M059J (cell line): ENCODE measurements at places on chromosomes 6 and 20.

- no peak for DNase-seq
Measured at GRCh38 chr6:122153557-122153956, 245.9 kb upstream of the HSF2 start.

DNA sequence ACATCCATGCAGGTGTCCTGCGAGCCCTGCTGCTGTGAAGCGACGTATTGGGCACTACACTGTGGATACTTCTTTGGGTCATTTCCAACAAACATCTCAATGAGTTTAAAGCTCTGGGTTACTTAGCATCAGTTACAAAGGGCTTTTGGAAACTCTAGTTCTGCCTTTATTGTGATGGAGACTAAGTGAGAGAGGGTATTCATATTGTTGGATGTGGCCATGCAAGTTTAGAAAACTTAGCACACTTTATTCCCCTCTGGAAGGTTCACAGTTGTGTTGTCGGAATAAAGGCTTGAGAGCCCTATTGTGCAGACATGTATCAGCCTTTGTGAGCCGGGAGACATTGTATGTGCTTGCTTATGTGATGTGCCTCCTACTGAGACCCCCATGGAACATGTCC lies 22.1 kb downstream of the DUSP22 start:
- DNase-seq: no peak

GRCh38 chr6:140445474-140446004 lies 1071.1 kb upstream of the CITED2 start:
- DNase-seq: peak; percentile 90

GRCh38 chr6:38396209-38396608 lies 243.5 kb downstream of the BTBD9 start:
- DNase-seq: peak; percentile 30

DNA sequence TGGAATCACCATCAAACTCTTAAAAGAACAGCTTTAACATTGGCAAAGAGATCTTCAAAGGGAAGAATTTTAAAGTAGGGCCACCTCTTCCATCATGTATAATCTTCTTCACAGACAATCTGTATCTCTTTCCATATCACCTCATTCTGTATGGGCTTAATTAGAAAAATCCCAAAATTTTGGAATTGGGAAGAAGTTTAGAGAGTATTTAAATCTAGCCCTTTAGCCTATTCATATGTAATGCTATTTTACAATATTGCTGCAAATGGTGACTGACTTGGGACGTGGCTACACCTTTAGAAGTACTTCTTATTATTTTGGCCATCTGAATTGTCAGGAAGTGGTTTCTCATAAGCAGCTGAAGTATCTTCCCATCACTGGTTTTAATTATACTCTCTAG lies 474.3 kb downstream of the RFPL4B start:
- no peak for DNase-seq

- no peak for DNase-seq
Measured at GRCh38 chr6:129801909-129802308, 59.2 kb downstream of the TMEM244 start.

- DNase-seq: no peak
Measured at GRCh38 chr6:33682341-33682740, 29.2 kb downstream of the UQCC2 start.

GRCh38 chr6:137015943-137016342 lies 28.8 kb downstream of the IL20RA start:
- DNase-seq: no peak

GRCh38 chr6:23659125-23659524 lies 466.9 kb upstream of the NRSN1 start:
- DNase-seq: peak; percentile 8

GRCh38 chr20:43404878-43405277 lies 52.8 kb upstream of the SRSF6 start:
- peak; percentile 34 for DNase-seq

DNA sequence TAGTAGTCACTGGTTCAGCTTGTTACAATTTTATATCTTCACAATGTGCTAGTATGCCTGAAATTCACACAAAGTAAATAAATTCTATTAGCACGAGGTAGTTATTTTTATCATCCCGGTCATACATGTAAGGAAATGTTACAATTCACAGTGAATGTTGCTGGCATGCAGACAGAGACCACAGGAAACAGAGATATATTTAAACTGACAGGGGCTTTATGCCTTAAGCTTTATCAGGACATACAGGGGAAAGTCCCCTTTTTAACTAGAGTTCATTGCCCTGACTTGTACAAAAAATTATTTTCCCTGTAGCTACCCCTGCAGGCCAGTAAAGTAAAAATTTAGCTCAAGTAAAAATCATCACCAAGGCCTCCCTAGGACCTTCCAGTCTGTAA lies 712.0 kb upstream of the NRSN1 start:
- peak; percentile 46 for DNase-seq

GRCh38 chr6:16523606-16524379 lies 237.5 kb downstream of the ATXN1 start:
- DNase-seq: peak; percentile 91

DNA sequence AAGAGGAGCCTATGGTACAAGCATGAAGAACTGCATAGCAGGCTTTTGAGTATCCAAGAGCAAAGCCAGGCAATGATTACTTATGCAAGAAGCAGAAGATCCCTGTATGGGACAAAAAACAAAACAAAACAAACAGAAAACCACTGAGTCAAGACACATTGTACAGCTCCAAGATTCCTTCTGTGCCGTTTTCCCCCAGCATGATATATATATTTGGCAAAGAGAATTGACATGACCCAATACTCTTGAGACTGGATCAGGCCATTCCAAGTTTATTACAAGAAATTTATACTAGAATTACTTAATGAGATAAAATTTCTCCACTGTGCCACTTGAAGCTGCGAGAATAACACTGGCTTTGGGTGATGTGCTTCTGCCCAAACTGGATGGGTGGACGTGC lies 65.5 kb downstream of the TRMT11 start:
- DNase-seq: no peak

- no peak for DNase-seq
Measured at GRCh38 chr6:163705923-163706322, 291.4 kb downstream of the QKI start.

DNA sequence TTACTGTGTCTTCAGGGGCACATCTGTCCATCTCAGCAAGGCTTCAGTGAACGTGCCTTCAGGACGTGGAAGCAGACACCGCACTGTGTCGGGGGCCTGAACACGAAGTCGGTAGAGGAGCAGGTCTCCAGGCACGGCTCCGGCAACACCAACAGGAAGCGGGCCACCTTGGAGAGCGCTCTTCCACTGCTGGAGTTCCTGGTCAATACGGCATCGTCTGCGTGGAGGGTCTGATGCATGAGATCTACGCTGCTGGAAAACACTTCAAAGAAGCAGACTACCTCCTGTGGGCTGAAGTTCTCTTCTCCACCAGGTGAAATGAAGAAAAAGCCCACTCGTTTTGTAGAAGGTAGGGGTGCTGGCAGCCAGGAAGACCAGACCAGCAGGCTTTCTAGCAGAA lies 69.3 kb upstream of the SLCO4A1 start:
- DNase-seq: no peak

DNA sequence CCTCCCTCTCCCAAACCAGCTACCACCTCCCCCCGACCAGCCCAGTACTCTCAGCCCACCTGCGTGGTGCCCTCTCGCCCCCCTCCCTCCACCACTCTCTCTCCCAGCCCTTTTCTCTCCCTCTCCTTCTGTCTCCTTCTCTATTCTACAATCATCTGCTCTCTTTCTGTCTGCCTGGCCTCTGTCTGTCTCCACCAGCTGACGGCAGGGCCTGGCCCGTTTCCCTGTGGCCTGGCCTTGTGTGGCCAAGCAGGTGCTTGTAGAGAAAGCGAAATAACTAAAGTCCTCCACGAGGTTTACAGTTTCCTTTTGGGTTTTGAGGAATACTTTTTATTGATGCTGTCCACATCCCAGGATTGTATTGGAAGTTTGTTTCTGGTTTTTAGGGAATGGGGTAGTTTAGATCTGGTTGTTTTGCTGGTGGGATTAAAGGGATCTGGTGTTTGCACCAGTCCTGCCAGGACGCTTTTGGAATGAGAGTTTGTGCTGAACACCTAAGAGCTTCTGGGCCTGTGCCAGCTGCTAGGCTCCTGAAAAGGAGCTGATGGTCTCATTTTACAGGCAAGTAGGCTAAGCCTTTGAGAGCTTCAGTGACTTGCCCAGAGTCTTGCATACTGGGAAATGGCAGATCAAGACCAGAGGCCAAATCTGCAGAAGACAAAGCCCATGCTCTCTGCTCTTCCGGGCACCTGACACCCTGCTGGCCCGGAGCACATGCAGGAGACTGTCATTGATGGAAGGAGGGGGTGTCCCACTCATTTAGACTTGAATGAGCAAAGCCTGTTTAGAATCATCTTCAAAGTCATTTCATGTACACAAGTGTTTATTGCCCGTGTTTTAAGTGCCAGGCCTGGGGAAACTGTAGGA lies 161.7 kb downstream of the SYCP2 start:
- DNase-seq: no peak

- no peak for DNase-seq
Measured at GRCh38 chr6:18350712-18351111, 36.4 kb upstream of the RNF144B start.

DNA sequence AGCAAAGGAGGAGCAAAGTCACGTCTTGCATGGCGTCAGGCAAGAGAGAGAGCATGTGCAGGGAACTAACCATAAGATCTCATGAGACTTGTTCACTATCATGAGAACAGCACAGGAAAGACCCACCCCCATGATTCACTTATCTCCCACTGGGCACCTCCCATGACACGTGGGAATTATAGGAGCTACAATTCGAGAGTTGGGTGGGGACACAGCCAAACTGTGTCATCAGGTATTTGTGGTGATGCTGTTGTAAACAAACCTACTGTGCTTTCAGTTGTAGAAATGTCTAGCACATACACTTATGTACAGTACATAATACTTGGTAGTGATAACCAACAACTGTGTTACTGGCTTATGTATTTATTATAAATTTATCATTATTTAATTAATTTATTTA lies 128.3 kb downstream of the UTRN start:
- DNase-seq: peak; percentile 78

- peak; percentile 58 for DNase-seq
Measured at GRCh38 chr6:163460307-163460782, 45.8 kb downstream of the QKI start.

DNA sequence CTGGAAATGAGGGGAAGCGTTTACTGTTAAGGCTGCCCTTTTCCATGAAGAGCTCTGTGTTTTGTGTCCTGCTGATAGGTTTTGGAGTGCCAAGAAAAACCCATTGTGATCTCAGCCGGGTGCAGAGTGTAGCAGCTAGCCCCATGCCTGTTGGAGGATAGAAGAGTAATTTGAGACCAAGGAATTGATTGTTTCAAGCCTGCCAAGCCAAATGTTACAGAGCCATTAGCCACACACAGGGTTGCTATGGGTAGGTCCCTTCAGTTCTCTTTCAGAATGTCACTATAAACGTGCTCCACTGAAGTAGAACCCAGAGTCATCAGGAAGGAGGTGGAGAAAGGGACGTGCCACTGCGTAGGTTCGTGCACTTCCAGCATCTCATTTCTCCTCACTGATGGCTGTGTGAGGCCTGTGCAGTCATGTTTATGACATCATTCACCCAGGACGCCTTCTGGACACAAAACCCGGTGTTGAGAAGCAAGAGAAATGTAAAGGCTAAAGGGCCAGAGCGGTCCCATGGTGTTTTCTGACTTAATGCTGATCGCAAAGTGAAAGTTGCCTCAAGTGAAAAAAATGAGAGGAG lies 6.6 kb downstream of the GMPR start:
- no peak for DNase-seq

- no peak for DNase-seq
Measured at GRCh38 chr6:37241131-37241530, 16.4 kb upstream of the TBC1D22B start.

GRCh38 chr6:26576929-26577719 lies 19.6 kb upstream of the ABT1 start:
- DNase-seq: peak; percentile 81

- no peak for DNase-seq
Measured at GRCh38 chr20:59958626-59959025, 403 bp downstream of the CDH26 start.

DNA sequence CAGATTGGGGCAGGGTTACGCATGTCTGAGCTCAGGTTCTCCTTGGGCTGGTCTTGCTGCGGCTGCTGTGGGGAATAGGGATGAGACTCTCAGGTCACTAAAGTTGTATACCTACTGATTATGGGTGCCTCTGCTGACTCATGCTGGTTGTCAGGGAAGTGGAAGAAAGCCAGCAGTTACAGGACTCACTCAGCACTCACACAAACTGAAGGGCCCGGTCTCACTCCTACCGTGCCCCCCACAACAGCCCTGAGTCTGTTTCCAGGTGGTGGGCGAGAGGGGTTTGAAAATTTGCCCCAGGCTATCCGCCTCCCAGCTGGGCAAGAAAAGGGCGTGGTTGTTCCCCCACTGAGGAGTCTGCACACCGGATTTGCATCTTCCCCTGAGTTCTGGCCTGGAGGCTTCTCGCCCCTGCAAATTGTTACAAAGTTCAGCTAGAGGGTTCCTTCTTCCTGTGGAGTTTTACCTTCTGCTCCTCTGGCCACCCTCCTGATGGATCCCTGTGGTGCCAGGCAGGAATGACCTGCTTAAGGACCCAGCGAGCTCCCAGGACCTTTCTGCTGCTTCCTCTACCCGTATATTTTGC lies 659.2 kb downstream of the HDGFL1 start:
- peak; percentile 75 for DNase-seq

DNA sequence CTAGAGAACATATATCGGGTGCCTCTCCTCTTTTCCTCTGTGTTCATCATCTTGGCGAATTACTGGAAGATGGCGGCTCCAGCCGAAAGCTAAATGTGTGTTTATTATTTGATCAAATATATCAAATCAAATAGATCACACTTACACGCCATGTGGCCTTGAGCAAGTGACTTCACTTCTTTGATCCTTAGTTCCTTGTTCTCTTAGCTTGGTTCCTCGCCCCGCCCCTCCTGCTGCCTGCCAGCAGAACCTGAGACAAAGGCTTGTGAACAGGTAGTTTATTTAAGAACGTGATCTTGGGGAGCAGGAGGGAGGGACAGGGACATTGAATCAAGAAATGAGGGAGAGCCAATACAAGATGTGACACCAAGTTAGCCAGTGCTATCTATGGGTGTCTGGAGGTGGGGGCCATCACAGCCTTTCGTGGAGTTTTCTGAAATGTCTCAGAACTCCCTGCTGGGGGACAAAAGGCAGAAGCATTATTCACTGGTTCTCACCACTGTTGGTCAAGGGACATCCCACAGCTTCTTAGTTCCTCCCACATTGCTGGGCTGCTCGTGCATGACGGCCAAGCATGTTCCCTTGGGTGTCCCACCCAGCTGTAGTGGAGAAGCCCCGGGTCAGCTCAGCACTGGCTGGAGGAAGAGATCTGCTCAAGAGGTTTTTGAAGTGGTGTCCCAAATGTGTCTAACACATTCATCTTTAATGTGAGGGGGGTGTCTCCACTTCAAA lies 44.9 kb upstream of the RNF24 start:
- no peak for DNase-seq

DNA sequence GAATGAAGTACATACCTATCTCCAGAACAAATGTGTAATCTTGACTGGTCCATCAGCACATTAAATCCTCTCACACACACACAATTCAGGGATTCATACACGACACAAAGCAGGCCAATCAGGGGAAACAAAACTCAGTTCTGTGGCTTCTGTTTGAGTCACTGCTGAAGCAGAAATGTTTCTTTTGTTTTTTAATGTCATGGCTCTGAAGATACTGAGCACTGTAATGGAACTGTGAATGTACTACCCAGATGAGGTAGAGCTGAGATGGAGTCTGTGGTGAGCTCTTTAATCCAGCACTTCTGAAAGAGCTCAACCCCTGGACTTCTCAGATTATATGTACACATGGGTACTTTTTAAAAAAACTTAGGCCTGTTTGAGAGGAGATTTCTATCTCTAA lies 116.4 kb downstream of the THEMIS start:
- DNase-seq: no peak
